Tongue (tissue), 3 donors: ENCODE measurements at places on chromosomes 12 and 14. TPM values are rescaled to one million over a fixed set of nuclear protein-coding genes. Genes with fewer than 3 reads are reported as not detected.
A peak's percentile ranks its signal among the peaks of the same experiment; 100 is the strongest.

Gene PPP1R1A
- 10.8 TPM for total RNA-seq

Gene ASCL1
- total RNA-seq: not detected

Gene GARIN6
- total RNA-seq: not detected

Gene WNT1
- total RNA-seq: not detected

Gene TTC7B
- total RNA-seq: 23.9 TPM

Gene FAIM2
- 7.8 TPM for total RNA-seq

Gene FICD
- 2.8 TPM for total RNA-seq

Gene TMEM132C
- total RNA-seq: 8.7 TPM

Gene TPH2
- 0.10 TPM for total RNA-seq

Gene PSMC1
- total RNA-seq: 173 TPM

GRCh38 chr12:966724-967123, 17.2 kb upstream of the RAD52 start:
- DNase-seq: no peak

- no peak for DNase-seq
Observed at GRCh38 chr12:2960390-2960956, 1.3 kb downstream of the TEAD4 start.

DNA sequence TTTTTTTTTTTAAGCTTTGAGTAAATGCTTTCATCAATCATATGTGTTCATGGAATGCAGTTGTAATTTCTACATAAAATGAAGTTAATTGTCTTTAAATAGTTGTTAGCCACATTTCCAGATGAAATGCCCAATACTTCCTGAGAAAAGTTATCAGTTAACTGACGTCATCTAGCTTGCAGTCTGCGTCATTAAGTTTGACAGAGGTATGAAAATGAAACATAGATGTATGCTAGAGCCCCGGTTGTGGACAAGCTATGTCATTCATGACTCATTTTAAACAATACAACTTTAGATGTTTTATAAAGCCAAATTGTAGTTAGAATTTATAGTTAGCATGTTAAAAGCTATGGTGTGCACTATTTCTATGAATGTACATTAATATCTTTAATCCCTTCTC, 90.7 kb downstream of the PLEKHA5 start:
- no peak for DNase-seq

GRCh38 chr14:29741909-29742401, 185.7 kb downstream of the PRKD1 start:
- peak; percentile 34 for DNase-seq

DNA sequence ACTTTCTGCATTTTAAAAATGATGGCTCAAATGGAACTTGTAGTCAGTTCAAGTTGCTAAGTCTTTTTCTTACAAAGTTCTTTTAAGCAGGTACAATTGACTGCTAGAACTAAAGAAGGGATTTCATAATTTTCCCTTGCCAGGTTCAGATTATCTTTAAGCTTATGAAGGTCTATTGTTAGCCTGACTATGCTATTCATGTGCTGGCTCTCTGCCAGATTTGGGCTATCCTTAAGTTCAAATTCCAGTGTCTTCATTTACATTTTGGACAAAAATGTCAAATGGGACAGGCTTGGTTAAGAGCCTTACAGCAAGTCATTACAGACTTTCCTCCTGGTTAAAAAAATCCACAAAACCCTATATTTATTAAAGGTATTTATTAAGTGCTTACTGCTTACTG, 42.3 kb downstream of the INSM2 start:
- DNase-seq: peak; percentile 8

- no peak for DNase-seq
Observed at GRCh38 chr14:73861073-73861472, 9.4 kb downstream of the PTGR2 start.

DNA sequence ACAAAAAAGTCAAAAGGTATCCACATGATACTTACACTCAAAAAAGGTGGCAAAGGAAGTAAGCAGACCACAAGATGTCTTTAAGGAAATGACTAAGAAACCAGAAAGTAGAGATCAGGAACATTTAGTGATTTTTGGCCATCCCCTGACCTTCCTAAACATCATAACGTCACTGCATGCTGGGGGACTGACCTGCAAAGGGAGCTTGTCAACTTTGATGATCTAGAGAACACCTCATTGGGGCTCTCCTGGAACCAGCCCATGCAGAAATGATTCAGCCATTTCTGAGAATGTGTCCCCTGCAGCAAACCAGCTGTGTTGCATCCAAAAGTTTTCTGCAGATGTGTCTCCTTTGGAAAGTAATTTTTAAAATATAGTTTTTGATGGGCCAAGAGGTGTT, 152.2 kb upstream of the RASSF8 start:
- no peak for DNase-seq

DNA sequence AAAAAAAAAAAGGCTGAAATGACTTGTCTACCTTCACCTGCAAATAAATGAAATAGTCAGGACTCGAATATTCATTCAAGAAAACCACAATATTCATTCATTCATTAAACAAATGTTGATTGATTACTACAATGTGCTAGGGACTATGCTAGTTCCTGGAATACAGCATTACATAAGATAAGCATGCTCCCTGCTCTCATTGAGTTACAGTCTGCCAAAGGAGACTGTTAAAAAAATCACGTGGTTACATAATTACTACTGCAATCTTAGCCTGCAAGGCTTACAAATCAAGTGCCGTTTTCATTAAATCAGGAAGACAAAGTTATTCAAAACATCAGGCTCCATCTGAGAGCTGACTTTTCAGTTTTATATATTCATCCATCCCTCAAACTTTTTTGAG, 70.4 kb upstream of the RIC8B start:
- DNase-seq: no peak

GRCh38 chr12:66971816-66972215, 292.9 kb upstream of the GRIP1 start:
- DNase-seq: no peak

- DNase-seq: no peak
Observed at GRCh38 chr14:41130274-41130673, 476.4 kb upstream of the LRFN5 start.
